HFFc6 (cell line): ENCODE measurements at places on chromosomes 2 and 18. TPM values are rescaled to one million over a fixed set of nuclear protein-coding genes. Genes with fewer than 3 reads are reported as not detected.

GRCh38 chr18:76620321-76621170 lies 125.5 kb upstream of the ZNF516 start:
- peak; percentile 69 for DNase-seq
- no peaks in the 10 kb centered on the region for H3K36me3 ChIP-seq
- peak overlapping the region; percentile 86 for H3K4me3 ChIP-seq
- peaks cover 7% of the 10 kb centered on the region for H3K27me3 ChIP-seq

Gene CREG2
- not detected in 3 replicates for total RNA-seq

DNA sequence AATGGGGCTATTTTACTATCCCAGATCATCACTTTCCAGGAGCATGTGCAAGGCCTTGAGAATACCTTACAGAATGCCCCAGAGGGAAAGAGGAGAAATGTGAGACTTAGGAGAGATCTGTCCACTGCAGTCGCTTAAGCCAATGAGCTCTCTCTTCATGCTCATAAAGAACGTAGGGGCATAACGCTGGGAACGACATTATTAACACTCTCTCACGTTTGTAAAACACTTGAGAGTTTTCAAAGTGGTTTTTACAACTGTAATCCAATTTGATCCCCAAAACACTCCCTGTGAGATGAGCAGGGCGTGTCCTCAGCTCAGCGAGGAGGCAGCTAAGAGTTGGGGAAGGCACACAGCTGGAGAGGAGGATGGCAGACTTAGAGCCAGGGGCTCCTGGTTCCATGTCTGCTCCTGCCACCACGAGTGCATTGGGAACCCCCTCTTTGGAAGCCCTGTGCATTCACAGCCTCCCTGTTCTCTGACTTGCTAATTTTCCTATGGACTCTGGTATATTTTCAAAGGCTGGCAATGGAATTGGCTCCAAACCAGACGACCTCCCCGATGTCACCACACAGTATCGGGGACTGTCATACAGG lies 97.4 kb downstream of the PLB1 start:
- H3K4me3 ChIP-seq, result no peak overlapping the region
- H3K4me1 ChIP-seq, result peaks cover 42% of the 10 kb centered on the region
- DNase-seq, result no peak
- H3K27me3 ChIP-seq, result peaks cover 2% of the 10 kb centered on the region
- H3K36me3 ChIP-seq, result 0 out of 2 replicates have a peak, but pooled peaks cover 4% of the 10 kb centered on the region

Gene IL37
- not detected in 3 replicates for total RNA-seq

Gene HOXD4
- total RNA-seq, result 0.56 TPM in 1 of 3 replicates, not detected in the others

- H3K27me3 ChIP-seq, result peaks cover 8% of the 10 kb centered on the region
- H3K36me3 ChIP-seq, result peaks cover 10% of the 10 kb centered on the region; the same call in 1 of the 2 replicates
These were observed 7.7 kb upstream of the SP140L start for GRCh38 chr2:230319211-230319862.
